ENCODE measurements at places on chromosomes 11 and 22. TPM values are rescaled to one million over a fixed set of nuclear protein-coding genes. Genes with fewer than 3 reads are reported as not detected.

DNA sequence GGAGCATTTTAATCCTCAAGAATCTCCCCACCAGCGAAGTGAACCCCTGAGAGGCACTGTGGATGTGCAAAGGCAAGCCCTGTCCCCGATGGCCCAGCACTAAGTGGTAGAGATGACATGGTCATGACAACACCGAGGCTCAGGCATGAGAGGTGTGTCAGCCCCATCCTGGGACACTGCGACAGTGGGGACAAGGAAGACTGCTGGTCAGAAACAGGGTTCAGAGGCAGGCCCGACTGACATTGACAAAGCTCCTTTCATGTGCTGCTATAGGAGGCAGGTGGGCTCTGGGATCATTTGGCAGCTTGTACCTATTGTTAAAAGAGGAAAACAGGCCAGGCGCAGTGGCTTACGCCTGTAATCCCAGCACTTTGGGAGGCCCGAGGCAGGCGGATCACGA is 54.3 kb upstream of the MYEOV start:
- DNase-seq: no peak

DNA sequence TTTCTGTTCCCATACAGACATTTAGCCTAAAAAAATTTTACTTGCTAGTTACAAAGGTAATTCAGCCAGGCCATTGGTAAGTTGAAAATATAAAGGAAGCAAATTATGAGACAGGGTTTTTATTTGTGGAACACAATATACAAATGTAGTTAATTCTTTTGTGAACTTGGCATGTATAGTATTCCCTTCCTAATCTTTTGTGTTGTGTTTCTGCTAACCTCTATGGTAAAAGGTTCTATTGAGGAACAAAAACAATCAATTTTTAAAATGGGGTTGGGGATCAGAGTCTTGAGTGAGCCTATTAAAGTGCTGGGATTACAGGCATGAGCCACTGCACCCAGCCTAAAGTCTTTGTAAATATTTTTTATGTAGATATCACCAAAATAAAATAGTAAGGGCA is 14.1 kb downstream of the SWAP70 start:
- DNase-seq: no peak

GRCh38 chr22:41382610-41383009 is 868 bp downstream of the TEF start:
- DNase-seq: no peak

- no peak for DNase-seq
Observed at GRCh38 chr11:62129590-62130282, 5.9 kb downstream of the INCENP start.

DNA sequence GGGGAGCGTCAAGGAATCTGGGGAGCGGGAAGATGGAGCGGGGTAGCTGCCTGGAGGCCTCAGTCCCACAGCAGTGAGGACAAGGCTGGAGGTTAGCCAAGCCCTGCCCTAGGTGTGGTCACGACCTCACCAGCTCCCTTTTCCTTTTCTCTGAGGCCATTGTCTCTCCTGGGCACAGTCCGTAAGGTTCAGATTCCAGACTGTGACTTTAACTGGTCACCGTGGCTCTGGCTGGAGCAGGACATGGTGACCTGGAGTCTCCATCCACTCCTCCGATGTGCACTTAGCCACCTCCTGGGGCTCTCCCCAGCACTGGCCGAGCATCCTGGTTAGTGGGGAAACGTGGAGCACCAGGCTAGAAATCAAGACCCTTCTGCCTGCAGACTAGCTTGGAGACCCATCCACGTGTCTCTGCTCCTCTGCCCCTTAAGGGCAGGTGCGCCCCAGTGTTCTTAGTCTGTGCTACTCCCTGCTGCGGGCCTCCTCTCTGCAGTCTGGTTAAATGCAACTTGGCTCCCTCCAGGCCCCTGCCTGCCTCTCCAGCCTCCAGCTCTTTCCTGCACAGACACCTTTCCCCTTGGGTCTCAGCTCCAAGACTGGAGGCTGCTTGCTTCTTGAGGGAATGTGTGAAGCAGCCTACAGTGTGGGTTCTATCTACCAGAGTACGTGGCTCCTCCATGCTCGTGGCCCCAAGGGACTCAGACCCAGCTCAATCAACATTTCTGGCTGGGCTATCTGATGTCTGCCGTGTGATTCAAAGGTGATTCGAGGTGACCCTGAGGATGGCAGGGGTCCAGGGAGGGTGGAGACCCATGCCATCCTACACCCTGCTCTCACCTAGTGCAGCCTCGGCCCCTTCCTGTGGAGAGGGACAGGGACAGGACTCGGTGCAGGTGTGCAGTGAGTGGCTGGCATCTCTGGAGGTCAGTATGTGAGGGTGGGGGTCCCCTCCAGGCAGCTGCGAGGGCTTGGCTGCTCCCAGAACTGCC is 5.2 kb downstream of the SLC25A1 start:
- no peak for DNase-seq

DNA sequence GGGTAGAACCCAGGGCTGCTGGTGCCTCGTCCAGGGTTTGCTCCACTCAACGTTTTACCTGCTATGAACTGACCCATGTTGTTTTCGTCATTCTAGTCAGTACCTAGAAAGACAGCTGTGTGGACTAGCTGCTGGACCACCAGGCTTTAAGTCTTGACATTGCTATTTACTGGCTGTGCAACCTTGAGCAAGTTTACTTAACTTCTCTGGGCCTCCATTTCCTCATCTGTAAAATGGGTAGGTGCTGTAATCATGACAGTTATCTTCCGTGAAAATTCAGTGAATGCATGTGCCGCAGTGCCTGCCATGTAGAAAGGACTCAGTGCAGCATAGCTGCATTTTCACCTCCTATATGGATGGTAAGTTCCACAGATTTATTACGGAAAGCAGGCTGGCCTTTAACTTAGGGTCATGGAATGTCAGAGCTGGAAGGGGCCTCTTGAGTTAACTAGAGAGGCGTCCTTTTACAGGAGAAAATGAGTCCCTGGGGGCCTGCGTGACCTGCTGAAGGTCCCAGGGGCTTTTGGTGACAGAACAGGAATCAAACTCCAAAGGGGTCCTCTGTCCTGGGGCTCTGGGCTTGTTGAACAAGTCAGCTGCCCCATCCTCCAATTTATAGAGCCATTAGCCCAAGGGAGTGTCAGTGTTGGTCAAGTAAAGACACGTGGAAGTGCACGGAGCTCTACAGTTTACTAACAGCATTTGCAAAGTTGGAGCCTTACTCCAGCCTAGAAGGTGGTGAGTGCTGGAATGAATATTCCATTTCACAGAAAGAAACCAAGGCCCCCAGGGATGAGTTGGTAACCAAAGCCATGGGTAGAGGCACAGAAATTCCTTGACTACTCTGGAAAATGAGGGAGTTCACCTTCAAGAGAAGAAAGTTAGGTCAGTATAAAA is 12.0 kb upstream of the MALAT1 start:
- no peak for DNase-seq

DNA sequence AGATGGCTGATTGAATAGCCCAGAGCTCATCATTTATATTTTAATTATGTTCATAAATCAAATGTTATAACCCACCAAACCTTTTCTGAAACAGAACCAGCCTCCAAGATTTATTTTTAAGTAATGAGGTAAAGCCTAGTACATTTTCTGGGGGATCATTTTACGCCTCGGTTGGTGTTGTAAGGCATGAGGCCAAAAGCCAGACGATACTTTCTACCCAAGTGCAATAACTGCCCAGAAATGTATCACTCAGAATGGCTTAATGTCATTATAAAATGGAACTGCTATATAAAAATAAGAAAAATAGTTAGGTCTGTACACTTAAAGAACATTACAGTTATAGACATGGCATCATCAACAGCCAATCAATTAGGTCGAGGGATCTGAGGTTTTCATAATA is 283.3 kb downstream of the CADM1 start:
- no peak for DNase-seq

DNA sequence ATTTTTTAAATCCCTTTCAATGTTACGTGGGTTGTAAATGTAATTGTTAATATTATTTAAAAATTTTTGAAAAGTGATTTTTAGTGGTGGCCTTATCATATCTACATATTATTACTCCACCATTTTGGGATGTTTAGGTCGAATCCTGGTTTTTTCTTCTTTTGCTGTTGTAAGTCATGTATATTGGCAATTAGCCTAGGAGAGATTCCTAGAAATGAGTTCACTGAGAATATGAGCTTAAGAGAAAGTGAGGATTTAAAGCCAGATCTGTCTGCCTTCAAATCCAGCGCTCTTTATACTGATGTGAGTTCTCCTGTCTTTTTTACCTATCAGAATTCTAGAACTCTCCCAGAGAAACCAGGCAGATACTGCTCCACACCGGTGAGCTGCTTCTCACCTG is 56.1 kb downstream of the PTPRJ start:
- DNase-seq: no peak

DNA sequence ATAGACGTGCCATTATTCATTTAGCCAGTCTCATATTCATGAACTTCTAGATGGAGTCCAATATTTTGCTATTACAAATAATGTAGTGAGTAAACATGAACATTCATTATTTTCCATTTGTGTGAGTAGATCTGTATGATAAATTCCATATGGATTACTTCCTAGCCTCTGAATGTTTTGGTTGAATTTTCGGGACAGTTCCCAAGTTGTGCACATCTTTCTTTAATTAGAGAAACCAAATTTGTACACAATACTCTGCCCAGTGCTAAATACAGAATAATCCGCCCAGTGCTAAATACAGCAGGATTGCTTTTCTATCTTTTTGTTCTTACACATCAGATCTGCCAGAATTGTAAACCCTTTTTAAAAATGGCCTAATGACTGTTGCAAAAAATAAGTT is 17.1 kb upstream of the APLP2 start:
- DNase-seq: no peak

- no peak for DNase-seq
Observed at GRCh38 chr11:19398772-19399527, 158.2 kb upstream of the E2F8 start.

- no peak for DNase-seq
Observed at GRCh38 chr22:19876314-19876940, 21.8 kb upstream of the GNB1L start.

DNA sequence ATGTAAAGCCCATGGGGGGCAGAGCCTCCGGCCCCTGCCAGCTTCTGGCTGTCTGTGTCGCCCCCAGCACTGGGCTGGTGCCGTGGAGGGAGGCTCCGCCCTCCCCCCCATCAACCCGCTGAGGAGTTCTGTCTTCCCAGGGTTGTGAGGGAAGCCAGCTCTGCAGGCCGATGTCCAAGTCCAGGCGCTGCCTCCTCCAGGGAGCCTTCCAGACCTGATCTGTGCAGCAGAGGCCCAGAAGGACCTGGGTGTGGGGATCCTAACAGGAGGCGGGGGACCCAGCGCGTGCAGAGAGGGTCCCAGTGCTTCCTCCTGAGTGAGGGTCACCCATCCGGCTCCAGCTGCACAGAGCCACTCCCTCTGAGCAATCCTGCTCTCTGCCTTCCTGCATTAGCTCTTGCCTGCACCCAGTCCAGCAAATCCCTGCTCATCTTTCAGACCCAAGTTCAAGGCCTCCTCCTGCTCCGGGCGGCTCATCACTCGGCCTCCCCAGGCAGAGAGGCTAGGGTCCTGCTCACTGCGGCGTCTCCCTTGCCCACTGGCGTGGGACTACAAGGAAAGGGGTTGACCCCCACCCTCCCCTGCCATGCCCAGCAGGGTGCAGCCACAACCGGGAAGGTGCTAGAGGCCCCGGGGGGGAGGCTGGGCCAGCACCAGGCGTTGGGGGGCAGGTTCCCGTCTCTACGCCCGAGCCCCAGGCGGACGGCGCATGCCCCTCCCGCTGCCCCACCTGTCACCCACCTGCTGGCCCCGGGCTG is 16.4 kb downstream of the PRR33 start:
- DNase-seq: no peak

- DNase-seq: no peak
Observed at GRCh38 chr11:35983981-35984380, 40.1 kb downstream of the LDLRAD3 start.

GRCh38 chr11:110985547-110985946 is 260.0 kb upstream of the POU2AF2 start:
- DNase-seq: no peak

DNA sequence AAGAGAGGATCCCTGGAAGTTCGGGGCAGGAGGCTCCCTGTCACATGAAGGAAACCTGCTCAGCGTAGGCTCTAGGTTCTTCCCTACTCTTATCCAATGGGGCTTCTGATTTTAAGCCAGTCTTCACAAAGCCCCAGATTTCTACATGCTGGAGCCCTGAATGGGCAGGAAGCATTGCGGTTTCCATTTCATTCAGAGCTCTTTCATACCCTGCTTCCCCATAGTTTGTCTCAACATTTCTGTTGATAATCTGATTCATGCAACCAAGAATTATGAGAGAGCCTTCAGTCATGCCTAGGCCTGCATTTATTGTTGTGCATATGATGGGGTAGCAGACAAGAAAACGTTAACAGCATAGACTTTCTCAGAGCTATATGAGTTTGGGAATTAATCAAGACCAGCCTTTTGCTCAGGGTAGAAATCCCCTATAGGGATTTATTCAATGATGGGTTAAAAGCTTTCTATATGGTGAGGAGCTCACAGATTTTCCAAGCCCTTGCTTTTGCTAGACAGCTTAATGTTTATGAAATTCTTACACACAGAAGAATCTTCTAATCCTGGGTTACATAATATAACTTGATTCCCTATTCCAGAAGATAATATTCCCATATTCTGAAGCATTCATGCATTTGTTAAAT is 15.9 kb downstream of the OR51B4 start:
- no peak for DNase-seq

DNA sequence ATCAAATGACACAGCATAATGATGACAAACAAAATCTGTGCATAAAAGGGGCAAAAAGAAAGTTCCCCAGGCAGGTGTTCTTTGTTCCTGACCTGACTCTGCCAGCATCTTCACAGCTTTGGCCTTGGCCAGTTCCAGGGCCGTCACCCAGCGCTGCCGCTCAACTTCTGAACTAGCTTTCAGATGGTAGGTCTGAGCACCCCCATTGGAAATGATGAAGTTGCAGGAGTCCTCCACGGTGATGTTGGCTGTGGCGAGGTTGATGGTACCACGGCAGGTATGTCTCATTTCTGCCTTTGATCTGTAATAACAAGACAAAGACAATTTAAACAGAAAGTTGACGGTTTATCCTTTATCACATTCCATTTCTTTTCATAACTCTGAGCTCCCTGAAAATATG is 5.3 kb downstream of the OSBP start:
- no peak for DNase-seq

NOX4 gene
- 37.7 TPM for total RNA-seq

ANKK1 gene
- total RNA-seq: 0.12 TPM

TYMP gene
- 11.3 TPM for total RNA-seq
